Stimulated activated CD8-positive, alpha-beta memory T cell treated with anti-CD3 and anti-CD28 coated beads, Interleukin-4, amount 100 ng/mL, for 48 hours (primary cell): ENCODE measurements at places on chromosomes 13 and 19.

- DNase-seq, result no peak
Measured at GRCh38 chr19:31903979-31904378, 441.4 kb upstream of the ZNF507 start.

DNA sequence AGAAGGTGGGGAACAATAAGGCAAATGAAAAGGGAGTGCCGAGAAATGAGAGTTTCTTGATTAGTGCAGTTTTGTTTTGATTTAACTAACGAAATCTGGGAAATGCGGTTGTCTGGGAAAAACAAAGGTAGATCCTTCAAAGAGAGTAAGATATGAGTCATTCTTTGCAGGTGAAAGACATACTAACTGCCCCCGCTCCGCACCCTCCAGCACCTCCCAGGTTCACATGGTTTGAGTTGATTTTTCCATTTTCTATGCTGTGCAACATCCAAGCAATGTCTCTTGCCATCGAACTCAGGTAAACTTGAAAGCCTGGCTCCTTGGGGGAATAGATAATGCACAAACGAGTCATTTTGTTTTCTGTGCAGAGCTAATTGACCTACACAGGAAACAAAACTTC lies 84.1 kb upstream of the KLF12 start:
- DNase-seq, result no peak

- peak; percentile 12 for DNase-seq
Measured at GRCh38 chr19:6032827-6033226, 54.9 kb upstream of the RANBP3 start.

DNA sequence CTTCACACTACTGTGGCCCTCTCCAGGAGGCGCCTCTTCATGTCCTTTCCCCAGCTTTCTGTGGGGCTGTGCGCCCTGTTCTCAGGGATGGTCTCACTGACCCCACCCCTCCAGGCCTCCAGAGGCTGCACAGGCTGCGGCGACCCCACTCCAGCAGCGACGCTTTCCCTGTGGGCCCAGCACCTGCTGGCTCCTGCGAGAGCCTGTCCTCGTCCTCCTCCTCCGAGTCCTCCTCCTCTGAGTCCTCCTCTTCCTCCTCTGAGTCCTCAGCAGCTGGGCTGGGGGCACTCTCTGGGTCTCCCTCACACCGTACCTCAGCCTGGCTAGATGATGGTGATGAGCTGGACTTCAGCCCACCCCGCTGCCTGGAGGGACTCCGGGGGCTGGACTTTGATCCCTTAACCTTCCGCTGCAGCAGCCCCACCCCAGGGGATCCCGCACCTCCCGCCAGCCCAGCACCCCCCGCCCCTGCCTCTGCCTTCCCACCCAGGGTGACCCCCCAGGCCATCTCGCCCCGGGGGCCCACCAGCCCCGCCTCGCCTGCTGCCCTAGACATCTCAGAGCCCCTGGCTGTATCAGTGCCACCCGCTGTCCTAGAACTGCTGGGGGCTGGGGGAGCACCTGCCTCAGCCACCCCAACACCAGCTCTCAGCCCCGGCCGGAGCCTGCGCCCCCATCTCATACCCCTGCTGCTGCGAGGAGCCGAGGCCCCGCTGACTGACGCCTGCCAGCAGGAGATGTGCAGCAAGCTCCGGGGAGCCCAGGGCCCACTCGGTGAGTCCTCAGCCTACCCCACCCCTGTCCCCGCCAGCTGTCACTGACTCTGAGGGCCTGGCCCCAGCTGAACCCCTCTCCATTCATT lies 11.2 kb downstream of the ARHGAP33 start:
- no peak for DNase-seq

DNA sequence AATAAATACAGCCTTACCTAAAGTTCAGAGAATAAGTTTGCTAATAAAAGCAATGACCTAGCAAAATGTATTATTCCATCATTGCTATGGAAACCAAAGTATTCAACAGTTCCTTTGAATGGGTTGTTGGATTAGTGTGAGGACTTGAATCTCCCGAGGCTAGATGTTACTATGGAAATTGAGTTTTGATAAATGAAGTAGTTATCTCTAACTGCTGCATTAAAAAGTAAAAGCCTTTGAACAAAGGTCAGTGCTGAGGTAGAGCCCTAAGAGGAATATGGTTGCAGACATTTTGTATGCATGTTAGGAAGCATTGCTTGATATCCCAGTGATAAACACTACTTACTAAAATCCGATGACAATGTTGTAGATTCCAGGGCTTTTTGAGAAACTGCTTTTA lies 6.2 kb downstream of the KLF5 start:
- DNase-seq, result no peak

DNA sequence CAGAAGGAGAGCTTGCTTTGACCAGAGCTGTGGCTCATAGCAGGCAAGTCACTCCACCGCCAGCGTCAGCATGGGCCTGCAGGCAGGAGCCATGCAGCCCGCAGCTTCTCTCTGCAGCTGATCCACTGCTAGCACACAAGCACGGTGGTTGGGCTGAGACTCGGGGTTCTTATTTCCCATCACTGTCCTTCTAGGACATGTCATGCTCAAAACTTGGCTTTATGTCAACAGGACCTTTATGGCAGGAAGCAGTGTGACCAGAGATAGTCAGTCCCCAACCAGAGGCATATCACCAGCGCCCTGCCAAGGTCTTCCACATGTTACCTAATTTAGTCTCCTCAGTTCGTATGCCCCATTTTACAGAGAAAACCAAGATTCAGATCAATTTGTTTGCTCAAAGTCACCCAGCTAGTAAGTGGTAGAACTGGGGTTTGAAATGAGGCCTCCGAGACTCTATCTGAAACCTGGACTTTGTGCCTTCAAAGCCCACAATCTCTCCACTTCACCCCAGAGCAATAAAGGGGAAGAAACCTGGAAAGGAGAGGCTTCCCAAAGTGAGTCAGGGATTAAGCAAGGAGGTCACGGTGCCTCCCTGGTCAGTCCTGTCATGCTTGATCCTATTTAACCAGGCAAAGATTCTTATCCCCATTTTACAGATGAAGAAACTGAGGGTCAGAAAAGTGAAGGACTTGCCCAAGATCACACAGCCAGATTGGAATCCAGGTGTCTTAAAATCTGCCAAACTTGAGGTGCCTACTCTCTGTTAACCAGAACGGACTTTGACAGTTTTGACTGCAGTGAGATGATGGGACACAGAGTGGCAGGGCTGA lies 5.1 kb downstream of the TMEM272 start:
- no peak for DNase-seq

- no peak for DNase-seq
Measured at GRCh38 chr19:18089726-18090125, 3.0 kb upstream of the IL12RB1 start.

DNA sequence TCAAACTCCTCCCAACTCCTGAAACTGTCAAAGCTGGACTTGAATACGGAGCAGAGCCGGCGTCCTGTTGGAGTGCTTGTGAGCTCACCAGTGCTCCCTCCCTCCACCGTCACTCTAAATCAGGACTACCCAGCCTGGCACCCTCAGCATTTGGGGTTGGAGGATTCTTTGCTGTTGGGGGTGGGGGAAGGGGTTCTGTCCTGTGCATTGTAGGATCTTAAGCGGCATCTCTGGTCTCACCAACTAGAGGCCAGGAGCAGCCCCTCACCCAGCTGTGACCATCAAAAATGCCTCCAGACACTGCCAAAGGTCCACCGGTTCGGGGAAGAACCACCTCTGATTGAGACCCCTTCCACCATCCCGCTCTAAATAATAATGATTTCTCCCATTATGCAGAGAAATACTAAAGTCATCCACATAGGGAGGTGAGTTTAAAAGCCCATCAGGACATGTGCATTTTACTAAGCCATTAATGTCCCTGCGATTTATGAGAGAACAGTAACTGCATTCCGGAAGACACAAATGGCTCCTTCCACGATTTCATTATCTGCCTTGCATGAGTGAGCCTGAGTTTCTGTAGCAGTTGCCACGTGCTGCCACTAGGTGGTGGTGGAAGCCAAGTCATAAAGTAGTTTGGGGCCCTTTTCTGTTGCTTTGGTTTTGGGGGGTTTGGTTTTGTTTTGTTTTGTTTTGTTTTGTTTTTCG lies 16.1 kb upstream of the USP29 start:
- DNase-seq, result peak; percentile 69

DNA sequence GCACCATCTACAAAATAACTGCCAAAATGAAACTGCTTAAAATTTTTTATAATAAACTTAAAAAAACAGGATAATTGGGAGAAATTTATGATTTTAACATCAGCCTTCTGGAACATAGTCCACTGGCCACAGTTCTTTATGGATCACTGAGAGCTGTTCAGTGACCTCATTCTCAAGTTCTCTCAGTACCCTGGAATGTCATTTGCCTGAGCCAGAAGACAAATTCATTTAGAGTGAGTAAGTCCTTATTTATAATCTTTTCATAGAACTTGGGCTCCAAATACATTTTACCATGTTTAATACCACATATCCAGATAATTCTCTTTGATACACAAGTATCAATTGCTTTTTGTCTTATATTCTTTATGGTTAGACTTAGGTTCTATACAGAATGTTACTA lies 87.6 kb downstream of the CAB39L start:
- no peak for DNase-seq

GRCh38 chr19:1069009-1069779 lies 2.2 kb downstream of the ARHGAP45 start:
- peak; percentile 71 for DNase-seq
